ENCODE measurements at places on chromosomes 12 and 14. TPM values are rescaled to one million over a fixed set of nuclear protein-coding genes. Genes with fewer than 3 reads are reported as not detected.

The CLEC1B gene
- total RNA-seq: not detected

The SLCO1B1 gene
- total RNA-seq: not detected

DNA sequence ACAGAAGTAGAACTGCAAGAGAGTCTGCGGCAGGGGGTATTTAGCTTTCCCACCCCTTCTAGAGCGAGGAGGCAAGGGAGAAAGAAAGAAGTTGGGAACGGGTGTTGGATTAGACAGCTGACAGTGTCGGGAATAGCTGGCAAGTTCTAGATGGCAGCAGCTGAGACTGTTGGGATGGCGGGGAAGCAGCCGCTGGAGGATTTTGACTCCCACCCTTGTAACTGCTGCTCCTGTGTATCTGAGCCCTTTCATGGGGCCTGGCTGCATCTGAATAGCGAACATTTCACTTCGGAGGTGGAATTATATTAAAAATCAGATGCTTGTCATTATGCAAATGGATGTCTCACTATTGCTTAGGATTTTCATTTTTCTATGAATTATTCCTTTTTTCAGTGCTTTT, 104.6 kb downstream of the AACS start:
- DNase-seq: no peak

DNA sequence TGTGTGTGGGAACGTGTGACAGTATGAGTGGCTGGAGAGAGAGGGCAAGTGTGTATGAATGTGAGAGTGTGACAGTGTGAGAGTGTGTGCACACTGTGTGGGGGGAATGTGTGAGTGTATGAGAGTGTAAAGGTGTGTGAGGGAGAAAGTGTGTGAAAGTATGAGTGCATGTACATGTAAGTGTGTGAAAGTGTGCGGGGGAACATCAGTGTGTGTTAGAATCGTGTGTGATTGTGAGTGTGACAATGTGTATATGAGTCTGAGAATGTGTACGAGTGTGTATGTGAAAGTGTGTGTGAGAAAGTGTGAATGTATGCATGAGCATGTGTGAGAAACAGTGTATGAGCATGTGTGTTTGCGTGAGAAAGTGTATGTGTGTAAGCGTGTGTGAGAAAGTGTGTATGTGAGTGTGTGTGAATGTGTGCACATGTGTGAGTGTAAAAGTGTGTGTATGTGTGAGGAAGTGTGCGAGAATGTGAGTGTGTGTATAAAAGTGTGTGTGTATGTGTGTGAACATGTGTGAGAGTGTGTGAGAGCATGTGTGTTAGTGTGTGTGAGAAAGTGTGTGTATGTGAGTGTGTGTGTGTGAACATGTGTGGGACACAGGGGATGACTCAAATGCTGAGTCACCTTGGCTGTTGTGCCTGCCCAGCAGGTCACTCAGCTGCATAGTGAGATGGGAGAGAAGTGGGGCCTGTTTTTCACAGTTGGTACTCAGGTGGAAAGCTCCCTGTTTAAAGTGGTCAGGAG, 220.5 kb upstream of the TBX3 start:
- DNase-seq: no peak

GRCh38 chr12:53543539-53543938, 36.3 kb upstream of the NPFF start:
- peak; percentile 41 for DNase-seq

DNA sequence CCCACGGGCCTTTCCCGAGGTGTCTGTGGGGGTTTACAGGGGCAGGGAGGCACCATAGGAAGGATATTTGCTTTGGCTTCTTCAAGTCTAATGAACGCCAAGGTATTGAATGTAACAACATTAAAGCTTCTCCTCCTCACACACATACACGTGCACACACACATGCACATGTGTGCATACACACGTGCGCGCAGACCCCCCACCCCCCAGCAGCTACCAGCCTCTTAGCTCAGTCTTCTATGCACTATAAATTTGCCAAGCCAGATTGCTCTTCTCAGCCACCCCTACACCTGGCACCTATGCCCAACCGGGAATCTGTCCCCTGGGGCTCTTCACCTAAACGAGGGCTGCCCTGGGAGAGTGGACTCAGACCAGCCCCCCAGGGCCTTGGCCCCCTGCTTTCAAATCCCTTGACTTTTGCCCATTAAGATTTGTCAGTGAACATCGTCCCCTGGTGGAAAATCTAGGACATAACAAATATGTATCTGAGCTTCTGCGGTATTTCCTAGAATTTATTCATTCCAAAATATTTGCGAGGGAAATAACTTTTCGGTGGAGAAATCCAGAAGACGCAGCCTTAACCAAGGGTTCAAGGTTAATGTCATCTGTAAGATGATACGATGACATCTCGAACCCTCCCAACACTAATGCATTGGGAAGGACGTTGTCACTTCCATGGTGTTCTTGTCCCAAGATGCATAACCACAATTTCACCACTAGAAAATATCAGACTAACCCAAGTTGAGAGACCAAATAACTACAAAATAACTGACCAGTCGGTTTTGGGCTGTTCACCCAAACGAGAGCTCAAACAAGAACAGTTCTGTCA, 330.4 kb downstream of the MED13L start:
- no peak for DNase-seq

GRCh38 chr14:59308673-59309072, 120.2 kb downstream of the DAAM1 start:
- no peak for DNase-seq

DNA sequence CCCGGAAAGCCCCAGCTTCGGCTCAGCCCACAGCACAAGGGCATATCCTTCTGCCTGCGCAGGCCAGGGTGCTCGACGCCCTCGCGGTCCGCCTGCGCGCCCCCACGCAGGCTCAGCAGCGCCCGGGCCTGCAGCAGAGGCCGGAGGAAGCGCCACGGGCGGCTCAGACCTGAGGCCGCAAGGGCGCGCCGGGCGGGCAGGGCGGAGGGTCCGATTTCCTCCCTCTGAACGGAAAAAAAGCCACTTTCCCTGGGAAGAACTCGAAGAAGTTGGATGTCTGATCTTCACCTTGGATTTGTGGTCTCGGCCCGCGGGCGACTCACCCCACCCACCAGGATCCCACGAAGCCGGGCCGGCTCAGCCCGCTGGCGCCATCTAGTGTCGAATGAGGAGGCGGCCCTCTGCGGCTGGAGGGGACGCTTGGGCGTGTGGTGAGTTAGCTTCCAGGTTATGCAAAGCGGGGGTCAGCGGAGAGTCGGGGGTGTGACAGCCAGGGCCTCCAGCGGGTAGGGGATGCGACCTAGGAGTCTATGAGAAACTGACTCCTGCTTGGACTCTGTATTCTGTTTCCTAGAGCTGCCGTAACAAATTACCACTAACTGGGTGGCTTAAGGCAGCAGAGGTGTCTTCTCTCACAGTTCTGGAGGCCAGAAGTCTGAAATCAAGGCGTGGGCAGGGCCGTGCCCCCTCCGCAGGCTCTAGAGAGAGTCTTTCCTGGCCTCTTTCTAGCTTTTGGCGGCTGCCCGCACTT, 40.0 kb upstream of the SRSF5 start:
- DNase-seq: peak; percentile 94

- DNase-seq: no peak
Measured at GRCh38 chr14:95452176-95452892, 64.1 kb downstream of the SYNE3 start.

DNA sequence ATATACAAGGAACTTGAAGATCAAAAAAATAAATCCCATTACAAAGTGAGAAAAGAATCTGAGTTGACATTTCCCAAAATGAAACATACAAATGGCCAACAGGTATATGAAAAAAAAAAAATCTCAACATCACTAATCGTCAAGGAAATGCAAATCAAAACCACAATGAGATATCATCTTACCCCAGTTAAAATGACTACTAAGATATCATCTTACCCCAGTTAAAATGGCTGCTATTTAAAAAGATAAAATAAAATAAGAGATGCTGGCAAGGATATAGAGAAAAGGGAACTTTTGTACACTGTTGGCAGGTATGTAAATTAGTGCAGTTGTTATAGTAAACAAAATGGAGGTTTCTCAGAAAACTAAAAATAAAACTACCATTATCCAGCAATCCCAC, 44.4 kb downstream of the PLEKHG7 start:
- no peak for DNase-seq

All from heart left ventricle (tissue), 16 donors.